ENCODE measurements at places on chromosomes 7 and 10. TPM values are rescaled to one million over a fixed set of nuclear protein-coding genes. Genes with fewer than 3 reads are reported as not detected.

The SDK1 gene
- polyA plus RNA-seq: 0.01 TPM

The C10orf62 gene
- polyA plus RNA-seq: not detected

The CRHR2 gene
- polyA plus RNA-seq: not detected

The MAP3K8 gene
- polyA plus RNA-seq: 18.5 TPM

The NOLC1 gene
- 49.2 TPM for polyA plus RNA-seq

The GPR85 gene
- polyA plus RNA-seq: 2.6 TPM

The PLEKHS1 gene
- polyA plus RNA-seq: not detected

The ENTPD1 gene
- 0.20 TPM for polyA plus RNA-seq

The NRAP gene
- polyA plus RNA-seq: not detected

The GGCT gene
- polyA plus RNA-seq: 16.5 TPM

The CD36 gene
- 0.34 TPM for polyA plus RNA-seq

The UBN2 gene
- 1.8 TPM for polyA plus RNA-seq

The SLC16A12 gene
- 0.06 TPM for polyA plus RNA-seq
